Common myeloid progenitor, CD34-positive (primary cell): ENCODE measurements at places on chromosomes 5 and 9.
A peak's percentile ranks its signal among the peaks of the same experiment; 100 is the strongest.

DNA sequence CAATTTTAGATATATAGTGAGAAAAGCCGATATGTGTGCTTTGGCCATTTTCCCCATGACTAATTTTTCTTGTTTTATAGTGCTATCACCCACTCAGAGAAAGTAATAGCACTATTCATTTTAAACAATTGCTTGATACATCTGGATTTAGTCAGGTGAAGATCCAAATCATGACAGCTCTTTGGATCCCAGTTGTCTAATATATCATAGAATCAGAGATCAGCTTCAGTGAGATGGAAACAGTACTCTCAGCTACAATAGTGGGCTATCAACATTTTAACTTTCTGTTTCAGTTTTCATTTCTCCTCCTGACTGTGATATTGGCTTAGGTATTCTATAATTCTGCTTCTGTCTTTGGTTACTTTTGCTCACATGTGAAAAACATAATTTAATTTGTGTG lies 38.7 kb downstream of the VCAN start:
- DNase-seq = no peak

- DNase-seq = no peak
Observed at GRCh38 chr5:14759744-14760547, 95.4 kb downstream of the OTULIN start.

DNA sequence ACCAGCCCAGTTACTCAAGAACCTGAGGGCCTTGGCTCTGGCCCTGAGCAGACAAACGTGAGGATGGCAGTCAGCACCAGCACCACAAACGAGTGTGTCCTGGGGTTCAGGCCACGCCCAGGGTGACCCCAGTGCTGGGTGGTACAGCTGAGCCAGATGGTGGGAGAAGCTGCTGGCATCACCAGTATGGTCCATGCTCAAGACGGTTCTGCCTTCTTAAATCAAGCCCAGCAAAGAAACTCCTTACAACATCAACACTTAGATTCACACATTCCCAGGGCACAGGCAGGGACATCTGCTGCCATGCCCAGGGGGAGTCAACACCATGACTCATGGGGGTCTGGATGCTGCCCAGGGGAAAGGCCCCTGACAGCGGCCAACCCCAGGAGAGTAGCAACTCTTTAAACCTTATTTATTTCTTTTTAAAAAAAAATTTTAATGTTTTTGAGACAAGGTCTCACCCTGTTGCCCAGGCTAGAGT lies 31.3 kb downstream of the IPPK start:
- no peak for DNase-seq

GRCh38 chr5:44914221-44914620 lies 105.5 kb downstream of the MRPS30 start:
- DNase-seq = no peak

- DNase-seq = no peak
Observed at GRCh38 chr9:75184471-75184870, 96.2 kb downstream of the OSTF1 start.

- DNase-seq = no peak
Observed at GRCh38 chr5:128766406-128766805, 198.9 kb upstream of the SLC27A6 start.

DNA sequence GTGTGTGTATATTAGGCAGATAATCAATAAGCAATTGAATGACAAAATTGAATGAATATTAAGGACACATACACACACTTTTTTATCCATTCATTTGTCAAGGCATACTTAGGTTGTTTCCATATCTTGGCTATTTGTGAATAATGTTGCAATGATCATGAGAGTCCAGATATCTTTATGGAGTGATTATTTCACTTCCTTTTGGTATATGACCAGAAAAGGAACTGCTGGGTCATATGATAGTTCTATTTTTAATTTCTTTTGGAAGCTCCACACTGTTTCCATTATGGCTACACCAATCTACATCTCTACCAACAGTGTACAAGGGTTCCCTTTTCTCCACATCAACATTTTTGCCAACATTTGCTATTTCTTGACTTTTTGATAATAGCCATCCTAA lies 137.7 kb upstream of the PAPPA start:
- no peak for DNase-seq

GRCh38 chr9:82764061-82764668 lies 298.8 kb downstream of the RASEF start:
- DNase-seq = peak; percentile 89

- DNase-seq = no peak
Observed at GRCh38 chr9:71690063-71690688, 78.1 kb downstream of the CEMIP2 start.

- DNase-seq = no peak
Observed at GRCh38 chr5:81145329-81145935, 87.7 kb upstream of the CKMT2 start.

GRCh38 chr5:90267646-90268045 lies 141.9 kb downstream of the CETN3 start:
- no peak for DNase-seq

- peak; percentile 28 for DNase-seq
Observed at GRCh38 chr9:14215614-14216013, 98.3 kb downstream of the NFIB start.
